ENCODE measurements at places on chromosomes 5 and 9.

GRCh38 chr5:98365126-98365525 lies 408.3 kb upstream of the RGMB start:
- DNase-seq: no peak

GRCh38 chr9:71626395-71626794 lies 141.9 kb downstream of the CEMIP2 start:
- no peak for DNase-seq

DNA sequence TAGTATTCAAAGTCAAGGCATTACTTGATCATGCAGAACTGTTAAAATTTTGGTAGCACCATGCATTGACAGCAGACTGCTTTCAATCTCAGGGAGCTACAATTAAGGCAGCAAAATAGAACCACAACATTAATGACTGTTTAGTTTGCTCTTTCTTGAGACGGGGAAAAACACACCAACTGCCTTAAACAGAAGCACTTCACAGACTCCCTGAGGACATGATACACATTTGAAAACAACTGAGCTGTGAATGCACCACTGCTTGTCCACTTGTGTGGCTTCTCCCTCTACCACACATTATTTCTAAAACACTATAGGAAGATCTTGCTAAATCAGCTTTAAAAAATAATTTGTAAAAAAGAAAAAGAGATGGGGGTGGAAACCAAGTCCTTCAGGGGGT lies 79.6 kb upstream of the MAST4 start:
- DNase-seq: no peak

GRCh38 chr5:9212605-9213004 lies 333.3 kb downstream of the SEMA5A start:
- DNase-seq: no peak

- DNase-seq: peak; percentile 24
Measured at GRCh38 chr5:81848362-81848880, 97.5 kb upstream of the SSBP2 start.

GRCh38 chr9:124149992-124150391 lies 107.8 kb upstream of the NEK6 start:
- DNase-seq: no peak

DNA sequence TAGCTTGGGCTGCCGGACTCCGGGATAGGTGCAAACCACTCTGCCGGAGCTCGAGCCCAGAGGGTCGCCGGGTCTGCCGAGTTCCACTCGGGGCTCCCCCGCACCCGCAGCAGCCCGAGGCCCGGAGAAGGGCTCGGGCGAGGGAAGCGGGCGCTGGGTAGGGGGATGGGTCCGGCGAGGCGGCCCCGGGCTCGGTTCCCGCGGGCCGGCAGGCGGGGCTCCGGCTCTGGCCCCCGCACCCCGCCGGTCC lies 507 bp downstream of the RICTOR start:
- no peak for DNase-seq

- DNase-seq: no peak
Measured at GRCh38 chr9:131666029-131666428, 73.8 kb downstream of the RAPGEF1 start.

DNA sequence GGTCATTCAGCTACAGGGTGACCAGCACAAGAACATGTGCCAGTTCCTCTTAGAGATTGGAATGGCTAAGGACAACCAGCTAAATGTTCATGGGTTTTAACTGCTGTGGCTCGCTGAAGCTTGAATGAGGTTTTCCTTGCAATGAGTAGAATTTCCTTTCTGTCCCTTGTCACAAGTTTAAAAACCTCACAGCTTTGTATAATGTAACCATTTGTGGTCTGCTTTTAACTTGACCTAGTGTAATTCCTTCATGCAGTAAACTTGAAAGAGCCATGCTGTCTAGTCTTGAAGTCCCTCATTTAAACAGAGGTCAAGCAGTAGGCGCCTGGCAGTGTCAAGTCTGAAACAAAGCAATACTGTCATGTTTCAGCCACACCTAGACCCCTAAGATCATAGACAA lies 181.3 kb upstream of the DMRT1 start:
- no peak for DNase-seq

DNA sequence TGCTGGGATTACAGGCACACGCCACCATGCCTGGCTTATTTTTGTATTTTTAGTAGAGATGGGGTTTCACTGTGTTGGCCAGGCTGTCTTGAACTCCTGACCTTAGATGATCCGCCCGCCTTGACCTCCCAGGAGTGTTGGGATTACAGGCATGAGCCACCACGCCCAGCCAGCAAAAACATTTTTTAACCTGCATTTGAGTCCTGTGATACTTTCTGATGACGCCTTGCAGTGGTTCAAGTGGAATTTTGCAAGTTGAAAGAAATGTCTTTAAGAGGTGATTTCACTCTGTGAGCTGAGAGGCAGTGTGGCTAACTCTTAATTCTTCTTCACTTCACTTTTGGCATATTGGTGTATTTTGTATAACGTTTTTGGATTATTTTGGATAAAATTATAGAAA lies 9.1 kb downstream of the ANP32B start:
- DNase-seq: no peak

DNA sequence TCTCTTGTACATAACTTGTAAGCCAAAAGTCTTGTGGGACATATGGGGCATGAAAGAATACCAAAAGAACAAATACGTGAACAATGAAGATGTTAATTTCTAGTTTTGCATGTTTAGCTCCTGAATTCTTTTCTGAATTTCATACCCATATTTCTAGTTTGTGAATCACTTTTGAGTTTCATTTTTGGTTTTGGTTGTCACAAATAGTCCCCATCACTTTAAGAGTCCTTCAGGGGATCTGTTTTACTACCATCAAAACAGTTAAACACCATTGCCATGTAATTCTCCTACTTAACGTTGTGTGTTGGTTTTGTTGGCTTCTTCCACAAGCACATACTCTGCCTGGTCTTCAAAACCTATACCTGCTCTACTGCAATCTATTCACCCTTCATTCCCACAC lies 27.0 kb downstream of the VCAN start:
- DNase-seq: no peak

DNA sequence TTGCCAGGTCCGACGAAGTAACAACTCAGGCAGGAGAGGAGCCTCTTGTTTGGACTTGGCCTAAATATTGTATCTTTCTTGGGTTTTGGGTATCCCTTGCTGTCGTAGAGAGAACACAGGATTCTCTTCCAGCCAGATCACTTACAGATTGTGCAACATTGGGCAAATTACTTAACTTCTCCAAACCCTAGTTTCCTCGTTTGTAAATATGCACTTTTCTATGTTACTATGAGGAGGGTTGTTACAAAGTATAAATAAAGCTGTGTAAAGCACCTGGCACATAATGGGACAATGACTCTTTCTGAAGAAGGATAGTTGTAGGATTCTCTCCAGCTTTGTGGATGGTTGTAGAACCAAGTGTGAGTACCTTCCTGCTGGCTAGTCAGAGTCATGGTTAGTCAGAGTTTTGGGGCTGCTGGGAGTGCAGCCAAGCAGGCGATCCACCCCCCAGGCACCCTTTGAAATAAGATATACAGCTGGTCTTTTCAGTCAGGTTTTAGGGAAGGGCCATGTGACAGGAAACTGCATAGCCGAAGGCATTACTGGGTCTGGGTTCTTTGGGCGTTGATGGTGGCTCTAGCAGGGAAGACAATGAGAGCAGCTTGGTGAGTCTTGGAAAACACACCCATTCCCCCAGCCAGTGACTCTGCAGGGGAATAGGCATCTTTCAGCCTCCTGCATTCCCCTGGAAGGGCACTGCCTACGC lies 49.9 kb upstream of the GDNF start:
- peak; percentile 14 for DNase-seq

DNA sequence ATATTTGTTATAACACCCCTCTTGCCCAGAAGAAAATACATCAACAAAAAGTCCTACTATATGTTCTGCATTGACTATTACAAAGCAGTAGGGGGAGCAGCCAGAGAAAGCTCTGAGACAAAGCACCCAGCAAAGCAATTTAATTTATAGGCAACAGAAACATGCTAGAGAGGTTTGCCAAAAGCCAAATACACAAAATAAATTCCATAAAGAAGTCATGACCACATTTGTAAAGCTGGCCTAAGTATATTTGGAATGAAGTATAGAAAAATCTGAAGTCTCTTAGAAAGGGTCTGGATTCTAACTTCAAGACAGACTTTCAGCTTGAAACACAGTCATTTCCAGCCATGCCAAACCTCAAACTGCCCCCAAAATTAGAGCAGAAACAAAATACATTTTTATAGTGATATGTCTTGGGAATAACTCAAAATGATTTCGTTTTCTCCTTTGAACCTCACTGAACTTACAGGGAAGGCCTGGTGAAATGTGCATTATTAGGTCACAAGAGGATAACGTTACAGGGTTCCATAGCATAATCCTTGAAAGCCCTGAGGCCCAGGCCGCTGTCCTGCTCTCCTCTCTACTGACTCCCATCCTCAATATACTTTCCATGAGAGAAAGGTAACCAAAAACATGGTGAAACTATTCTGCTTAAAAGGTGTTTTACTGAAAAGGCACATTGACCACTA lies 451.8 kb downstream of the RAB3C start:
- peak; percentile 38 for DNase-seq

- no peak for DNase-seq
Measured at GRCh38 chr5:179308563-179309382, 36.5 kb downstream of the ADAMTS2 start.

DNA sequence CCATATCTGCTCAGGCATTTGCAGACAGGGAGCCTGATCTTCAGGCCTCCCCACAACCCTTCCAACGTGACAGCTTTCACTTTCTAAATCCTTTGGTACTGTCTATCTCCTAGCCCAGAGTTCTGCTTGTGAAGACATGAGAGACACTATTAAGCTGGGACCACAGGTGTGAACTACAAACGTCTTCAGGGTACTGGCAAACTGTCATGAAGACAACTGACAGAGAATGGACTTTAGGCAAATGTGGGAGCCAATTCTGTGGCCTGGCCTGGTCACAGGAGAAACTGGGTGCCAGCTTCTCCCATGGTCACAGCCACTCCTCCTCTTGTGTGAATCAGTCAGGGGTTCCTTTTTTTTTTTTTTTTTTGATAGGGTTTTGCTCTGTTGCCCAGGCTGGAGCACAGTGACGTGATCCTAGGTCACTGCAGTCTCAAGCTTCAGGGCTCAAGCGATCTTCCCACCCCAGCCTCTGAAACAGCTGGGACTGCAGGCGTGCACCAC lies 10.4 kb downstream of the TRIM14 start:
- DNase-seq: no peak

GRCh38 chr9:34540827-34541226 lies 18.0 kb upstream of the ENHO start:
- DNase-seq: peak; percentile 61

DNA sequence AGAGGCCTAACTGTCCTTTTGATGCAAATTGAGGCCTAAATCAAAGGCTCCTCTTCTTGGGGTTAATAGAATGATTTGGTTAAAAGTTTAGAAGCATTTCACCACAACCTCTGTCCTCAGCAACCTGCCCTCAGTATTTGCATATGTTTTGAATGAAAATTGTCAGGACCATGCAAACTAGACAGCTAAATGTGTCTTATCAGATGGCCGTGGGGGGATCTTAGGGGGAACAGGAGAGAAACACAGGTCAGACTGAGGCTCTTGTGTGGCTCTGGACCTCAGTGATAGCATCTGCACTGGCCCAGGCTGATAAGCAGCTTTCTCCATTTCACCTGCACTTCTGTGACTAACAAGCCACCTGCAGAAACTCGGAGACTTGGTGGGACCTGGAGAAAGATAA lies 49.0 kb downstream of the FOXI1 start:
- no peak for DNase-seq

DNA sequence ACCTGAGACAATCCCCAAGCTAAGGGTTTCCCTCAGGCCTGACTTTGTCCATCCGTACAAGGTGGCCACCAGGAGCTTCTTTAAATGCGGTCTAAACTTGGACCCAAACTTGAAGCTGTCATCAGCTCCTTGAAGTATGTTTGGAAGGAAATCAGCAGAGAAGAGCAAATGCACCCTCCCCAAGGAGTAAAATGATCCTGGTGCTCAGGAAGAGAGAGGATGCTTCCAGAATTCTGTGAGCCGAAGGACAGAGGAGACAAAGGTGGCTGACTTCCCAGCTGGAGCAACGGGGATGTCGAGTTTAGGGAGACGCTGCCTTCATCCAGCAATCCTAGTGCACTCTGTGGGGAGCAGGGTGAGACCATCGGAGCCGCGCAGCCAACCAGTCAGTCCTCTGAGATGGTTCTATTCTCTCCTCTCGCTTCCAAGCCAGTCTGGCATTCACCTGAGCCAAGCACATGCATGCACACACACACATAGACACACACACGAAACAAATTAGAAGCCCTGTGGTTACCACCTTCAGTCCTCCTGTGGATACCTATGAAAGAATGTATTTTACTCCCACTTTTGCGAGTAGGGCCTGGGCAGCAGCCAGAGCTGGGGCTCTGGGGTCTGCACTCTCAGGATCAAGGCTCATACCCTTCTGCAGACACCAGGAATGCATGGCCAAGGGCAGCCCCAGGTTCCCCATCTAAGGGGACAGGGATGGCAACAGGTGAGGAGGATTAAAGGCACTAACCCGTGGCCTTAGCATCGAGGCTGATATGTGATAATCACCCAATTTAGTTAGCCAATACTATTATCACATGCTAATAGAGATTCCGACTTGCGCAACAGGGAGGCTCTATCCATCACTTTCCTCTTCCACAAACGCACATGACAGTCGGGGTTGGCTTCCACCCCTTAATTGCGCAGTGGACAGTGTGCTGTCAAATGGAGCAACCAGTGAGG lies 75.8 kb downstream of the GTF3C4 start:
- DNase-seq: no peak

- no peak for DNase-seq
Measured at GRCh38 chr5:135693371-135693955, 114.7 kb upstream of the CXCL14 start.

DNA sequence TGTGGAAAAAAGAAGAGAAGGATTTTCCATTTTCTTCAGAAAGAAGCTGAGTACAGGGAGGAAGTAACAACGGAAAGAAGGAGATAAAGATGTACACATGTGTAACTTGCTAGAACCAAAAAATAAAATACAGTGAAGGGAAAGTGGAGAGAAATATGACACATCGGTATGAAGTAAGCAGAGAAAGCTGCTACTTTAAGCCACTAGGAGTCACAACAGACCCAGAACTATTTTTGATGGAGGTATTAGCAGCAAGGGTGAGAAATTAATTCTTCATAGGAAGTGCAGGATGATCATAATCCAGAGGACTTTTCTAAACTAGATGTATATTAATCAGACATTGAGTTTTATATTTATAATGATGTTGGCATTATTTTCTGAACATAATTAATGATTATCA lies 88.5 kb downstream of the FAM174A start:
- DNase-seq: no peak

- no peak for DNase-seq
Measured at GRCh38 chr5:120539471-120539870, 75.4 kb downstream of the PRR16 start.

- DNase-seq: no peak
Measured at GRCh38 chr5:139863361-139863760, 67.8 kb downstream of the PSD2 start.
